ENCODE measurements at places on chromosomes 7 and 10.

DNA sequence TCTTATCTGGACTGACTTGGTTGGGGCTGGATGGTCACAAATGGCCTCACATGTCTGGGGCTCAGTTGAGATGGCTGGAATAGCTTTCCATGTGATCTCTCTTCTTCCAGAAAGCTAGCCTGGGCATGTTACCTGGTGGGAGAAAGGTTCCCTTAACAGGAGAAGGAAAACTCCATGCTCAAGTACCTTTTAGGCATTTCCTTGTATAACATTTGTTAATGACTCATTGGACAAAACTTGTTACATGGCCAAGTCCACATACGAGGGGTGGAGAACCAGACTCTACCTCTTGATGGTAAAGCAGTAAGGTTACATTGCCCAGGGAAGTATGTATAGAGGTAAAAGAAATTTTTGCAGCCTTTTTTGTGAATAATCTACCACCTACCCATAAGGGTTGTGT is 826.4 kb downstream of the LRMDA start:
- DNase-seq, result no peak

DNA sequence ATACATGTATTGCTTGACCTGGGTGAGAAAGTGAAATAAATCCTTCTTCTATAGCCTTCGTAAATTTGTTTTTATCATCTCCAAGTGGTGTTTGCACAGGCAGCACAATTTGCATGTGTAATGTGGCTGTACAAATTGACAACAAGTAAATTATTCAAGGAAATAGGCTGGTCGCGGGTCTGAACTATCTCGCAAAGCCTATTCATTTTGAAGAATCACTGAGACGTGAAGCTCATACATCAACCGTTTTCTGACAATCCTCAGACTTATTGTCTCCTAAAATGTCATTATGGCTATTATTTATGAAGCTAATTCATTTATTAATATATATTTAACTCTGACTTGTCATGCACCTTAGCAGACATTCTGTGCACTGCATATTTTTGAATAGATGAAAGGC is 16.2 kb upstream of the FAM204A start:
- DNase-seq, result no peak

GRCh38 chr10:91545384-91545783 is 87.5 kb downstream of the PPP1R3C start:
- DNase-seq, result no peak

GRCh38 chr10:51377932-51378599 is 303.8 kb downstream of the PRKG1 start:
- DNase-seq, result no peak

DNA sequence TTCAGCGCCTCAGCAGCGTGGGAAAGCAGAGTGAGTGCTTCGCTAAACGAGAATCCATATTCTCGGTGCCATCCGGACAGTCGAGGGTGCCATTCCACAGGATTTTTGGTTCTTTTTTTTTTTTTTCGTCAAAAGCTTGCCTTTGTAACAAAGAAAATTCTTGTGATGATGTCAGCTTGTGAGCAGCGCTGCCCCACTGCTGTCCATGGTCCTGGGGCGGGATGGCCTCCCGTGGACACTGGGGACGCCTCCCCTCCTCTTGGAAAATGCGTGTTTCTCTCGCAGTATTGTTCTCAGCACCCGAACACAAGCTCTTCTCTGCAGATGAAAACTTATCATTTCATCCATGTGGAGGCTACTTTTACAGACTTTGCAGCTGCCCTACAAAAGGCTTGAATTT is 477.4 kb downstream of the TCERG1L start:
- DNase-seq, result no peak

- no peak for DNase-seq
These were observed 47.1 kb downstream of the ZNF680 start for GRCh38 chr7:64515781-64516180.

GRCh38 chr7:80665526-80665925 is 27.1 kb downstream of the CD36 start:
- DNase-seq, result no peak

GRCh38 chr7:124655990-124656389 is 109.6 kb downstream of the GPR37 start:
- DNase-seq, result no peak

GRCh38 chr10:97333351-97333600 is 1.3 kb downstream of the FRAT2 start:
- no peak for DNase-seq

DNA sequence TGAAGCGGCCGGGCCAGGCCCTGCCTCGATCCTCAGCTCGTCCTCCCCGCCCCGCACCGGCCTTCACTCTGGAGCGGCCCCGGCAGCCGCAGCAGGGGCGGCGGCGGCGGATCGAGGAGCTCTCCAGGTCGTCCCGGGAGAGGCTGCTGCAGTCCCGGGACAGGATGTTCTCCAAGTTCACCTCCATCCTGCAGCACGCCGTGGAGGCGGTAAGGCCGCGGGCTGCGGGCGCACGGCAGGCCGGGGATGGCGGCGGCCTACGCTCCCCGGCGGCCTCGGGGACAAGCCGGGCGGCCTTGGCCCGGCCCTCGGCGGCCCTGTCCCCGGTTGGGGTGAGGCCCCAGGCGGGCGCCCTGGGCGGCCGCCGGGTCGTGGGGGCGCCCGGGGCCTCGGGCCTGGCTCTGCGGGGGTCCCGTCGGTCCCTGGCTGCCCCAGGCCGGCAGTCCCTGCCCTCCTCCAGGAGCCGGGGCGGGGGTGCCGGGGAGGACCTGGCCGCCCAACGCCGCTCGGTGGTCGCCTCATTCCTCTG is 399 bp downstream of the FHIP2A start:
- DNase-seq, result no peak

- no peak for DNase-seq
These were observed 19.9 kb downstream of the ANTXRL start for GRCh38 chr10:46306516-46307184.

DNA sequence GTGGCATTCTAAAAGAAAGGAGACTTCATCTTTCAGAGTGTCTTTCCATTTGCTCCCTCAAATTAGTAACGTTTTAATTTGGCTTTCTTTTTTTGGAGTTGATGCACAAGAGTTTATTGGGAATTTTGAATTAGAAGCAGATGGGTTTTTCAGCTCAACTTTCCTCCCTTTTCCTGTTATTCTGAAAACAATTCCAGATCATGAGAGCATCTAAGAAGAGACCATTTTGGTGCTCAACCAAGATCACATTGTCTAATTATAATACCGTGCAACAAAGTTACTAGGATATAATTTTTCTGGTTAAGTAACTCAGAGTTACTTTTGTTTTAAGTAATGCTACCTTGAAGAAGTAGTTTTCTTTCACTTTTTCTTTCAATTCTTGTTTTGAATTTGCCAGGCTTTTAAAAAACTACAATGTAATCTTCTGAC is 396.6 kb upstream of the KLF6 start:
- DNase-seq, result no peak

- DNase-seq, result no peak
These were observed 499.7 kb upstream of the SEMA3D start for GRCh38 chr7:85686401-85687181.

- no peak for DNase-seq
These were observed 7.8 kb upstream of the COMMD3 start for GRCh38 chr10:22308390-22308789.

- no peak for DNase-seq
These were observed at the start of gene PRSS2 for GRCh38 chr7:142770661-142771352. PRSS2 (plus strand) TSS chr7:142770970; CDS start chr7:142770983, 13 bp downstream.

- no peak for DNase-seq
These were observed 7.2 kb downstream of the GNB2 start for GRCh38 chr7:100680576-100681271.

- DNase-seq, result no peak
These were observed 315.9 kb upstream of the ETV1 start for GRCh38 chr7:14305233-14305866.

DNA sequence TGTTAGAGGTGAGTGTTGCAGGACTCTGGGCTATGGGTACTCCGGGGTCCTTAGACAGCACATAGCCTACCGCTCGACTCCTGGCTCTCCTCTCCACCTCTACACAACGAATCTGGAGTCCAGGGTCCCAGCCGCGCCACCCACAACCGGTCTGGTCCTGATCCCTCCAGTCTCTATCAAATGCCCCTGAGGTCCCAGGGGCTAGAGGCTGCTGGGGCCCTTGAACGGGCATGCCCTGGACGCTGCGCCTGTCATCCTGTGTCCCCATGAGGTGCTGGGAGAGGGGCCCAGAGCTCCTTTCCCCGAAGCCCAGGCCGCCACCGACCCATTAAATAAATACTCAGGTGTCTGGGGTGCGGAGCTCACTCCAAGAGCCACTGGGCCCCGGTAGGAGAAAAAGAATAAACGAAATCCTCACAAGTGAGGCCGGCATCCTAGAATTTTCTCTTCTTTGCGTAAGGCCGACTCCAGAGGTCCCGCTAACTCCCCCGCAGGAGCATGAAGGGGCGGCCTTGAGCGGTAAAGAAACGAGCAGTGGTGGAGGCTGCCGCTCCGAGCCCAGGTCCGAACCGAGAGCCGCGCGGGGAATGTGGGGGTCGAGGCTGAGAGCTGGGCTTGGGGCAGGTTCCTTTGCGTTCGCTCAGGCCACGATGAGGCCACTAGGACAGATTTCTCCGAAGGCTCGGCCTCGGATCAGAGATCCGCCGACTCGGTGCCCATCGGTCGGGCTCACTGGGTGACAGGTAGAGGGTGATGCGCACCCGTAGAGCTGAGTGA is 166.7 kb downstream of the NRF1 start:
- no peak for DNase-seq

- no peak for DNase-seq
These were observed at the start of gene AEBP1 for GRCh38 chr7:44103923-44104859. AEBP1 (plus strand) TSS chr7:44104345; CDS start chr7:44104666, 321 bp downstream.

- no peak for DNase-seq
These were observed 639.0 kb downstream of the IPMK start for GRCh38 chr10:57628592-57629284.

- no peak for DNase-seq
These were observed 58.2 kb upstream of the PDGFA start for GRCh38 chr7:577741-578370.

- DNase-seq, result no peak
These were observed 216.8 kb upstream of the AKR1E2 start for GRCh38 chr10:4609251-4609650.

- no peak for DNase-seq
These were observed 136.5 kb downstream of the CNNM2 start for GRCh38 chr10:103054621-103055020.

DNA sequence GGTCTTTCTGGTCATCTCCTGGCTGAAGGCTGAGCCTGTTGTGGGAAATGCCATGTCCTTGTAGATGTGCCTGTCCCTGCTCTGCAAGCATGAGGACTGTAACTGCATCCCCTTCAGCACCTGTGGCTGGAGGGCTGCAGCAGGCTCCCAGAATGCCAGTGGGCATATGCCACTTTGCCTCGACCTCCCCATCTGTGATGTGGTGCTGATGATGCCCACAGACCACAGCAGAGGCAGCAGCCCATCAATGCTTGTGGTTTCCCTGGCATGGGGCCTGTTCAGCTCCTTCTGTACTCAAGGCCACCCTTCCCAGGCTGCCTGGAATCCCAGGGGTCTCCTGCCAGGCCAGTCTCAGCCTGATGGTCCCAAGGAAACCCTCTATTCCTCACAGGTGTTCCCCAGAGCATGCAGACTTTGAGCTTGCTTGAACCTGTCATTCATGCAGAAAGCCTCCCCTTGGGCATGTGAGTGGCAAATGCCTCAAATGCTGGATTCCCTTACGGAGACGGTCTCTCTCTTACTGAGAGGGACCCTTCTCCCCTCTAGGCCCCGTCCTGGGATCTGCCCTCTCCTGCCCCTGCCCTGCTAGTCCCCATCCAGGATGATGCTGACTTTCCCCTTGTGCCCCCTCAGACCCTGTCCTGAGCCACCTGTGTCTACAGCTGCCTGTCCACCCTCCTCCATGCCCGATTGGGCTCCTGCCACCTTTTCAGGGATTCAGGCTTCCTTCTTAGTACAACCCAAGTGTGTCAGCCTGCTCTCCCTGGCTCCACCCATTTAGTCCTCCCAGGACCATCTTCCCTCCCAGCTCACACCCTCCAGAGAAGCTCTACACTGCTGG is 50.9 kb upstream of the ANTXRL start:
- DNase-seq, result no peak

DNA sequence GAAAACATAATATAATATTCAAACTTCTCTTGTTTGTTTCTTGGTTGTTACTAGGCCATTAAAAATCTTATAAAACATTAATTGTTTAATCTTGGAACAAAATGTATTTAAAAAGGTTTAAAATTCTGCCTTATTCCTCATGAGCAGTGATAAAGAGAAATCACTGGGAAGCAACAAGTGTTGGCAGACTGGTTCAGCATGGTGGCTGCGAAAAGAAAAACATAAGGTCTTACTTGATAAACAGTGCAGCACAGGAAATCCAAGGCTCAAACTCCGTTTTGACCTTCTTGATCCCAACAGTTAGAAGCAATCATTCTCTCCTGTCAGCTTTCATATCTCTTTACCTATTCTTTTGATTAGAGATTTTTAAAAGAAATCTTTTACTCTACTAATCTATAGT is 530.8 kb downstream of the CNTNAP2 start:
- DNase-seq, result no peak

GRCh38 chr7:48420206-48420605 is 248.9 kb downstream of the ABCA13 start:
- no peak for DNase-seq

- no peak for DNase-seq
These were observed 8.7 kb downstream of the ESYT2 start for GRCh38 chr7:158820656-158821055.

- DNase-seq, result no peak
These were observed 136.1 kb upstream of the MYO3A start for GRCh38 chr10:25797888-25798429.

DNA sequence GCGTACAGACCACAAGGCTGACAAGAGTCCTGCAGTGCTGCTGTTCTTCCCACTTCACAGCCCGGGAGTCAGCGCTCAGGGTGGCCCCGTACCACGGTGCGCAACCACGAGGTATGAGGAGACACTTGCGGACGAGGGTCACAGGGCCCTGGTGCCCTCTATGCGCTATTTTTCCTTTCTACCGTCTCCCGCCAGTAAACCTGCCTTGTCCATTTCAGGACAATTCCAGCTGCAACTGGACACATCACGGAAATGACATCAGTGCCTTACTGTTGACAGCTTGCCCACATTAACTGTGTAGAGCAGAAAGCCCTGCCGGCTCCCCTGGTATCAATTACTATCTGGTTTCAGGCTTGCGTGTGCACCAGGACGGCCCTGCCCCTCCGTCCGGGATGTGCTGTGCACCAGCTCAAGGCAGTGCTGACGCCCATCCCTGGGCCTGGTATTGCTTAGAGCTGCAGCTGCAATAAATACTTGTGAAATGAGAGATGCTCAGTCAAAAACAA is 65.1 kb downstream of the ZRANB1 start:
- DNase-seq, result peak; percentile 97

DNA sequence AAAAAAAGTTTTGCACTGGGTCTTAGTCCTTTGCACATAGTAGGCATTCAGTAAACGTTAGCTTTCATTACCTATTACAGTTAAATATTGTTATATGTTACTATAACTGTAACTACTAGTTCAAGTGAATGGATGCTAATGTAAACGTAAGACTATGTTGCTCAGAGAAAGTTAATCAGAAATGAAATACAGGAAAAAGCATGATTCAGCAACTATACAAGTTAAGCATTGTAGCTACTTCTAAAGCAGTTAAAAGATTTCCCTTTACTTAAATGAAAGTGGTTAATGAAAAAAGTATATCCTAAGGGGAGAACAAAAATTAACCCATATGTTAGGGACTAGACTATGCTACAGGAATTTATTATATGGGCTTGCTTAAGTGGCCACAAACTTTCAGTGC is 121.2 kb downstream of the SKAP2 start:
- no peak for DNase-seq
